KBM-7 (cell line): ENCODE measurements at places on chromosomes 5 and 9.

- DNase-seq: no peak
Observed at GRCh38 chr5:103428411-103428871, 134.1 kb downstream of the NUDT12 start.

DNA sequence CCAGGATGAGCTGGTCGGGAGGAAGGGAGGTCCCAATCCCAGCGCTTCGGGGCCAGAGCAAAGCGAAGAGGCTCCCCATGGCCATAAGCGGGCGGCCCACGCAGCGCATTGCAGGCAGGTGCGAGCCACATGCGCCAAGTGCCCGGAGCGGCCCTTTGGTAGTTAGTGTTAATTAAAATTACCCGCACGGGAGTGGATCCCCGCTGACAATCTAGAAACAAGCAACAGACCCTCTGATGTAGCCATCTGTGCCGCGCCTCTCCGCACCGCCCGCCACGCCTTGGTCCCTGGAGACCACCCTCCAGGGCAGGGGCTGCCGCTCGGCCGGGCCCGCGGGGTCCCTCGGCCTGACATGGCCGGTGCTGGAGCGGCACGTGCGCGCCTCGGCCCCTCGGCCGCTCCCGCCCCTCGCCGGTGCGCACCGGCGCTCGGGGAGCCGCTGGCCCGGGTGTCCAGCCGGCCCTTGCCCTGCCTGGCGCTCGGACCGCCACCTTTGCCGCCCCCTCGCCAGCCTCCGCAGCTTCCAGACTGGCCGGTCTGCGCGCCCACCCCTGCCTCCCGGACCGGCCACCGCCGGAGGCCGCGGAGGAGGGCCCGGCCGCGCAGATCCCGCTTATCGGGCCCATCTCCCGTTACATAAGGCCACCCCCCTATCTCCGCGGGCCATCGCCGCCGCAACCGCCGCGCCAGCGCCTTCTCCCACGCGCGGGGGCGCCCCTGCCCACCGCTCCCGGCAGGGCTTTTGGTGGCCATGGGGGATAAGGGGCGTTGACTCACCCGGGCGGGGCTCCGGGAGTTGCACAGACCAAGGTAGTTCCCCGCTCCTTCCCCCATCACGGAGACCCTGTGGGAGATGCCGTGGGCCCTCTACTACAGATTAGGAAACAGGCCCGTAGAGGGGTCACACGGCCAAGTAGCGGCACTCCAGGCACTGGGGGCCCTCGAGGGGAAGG is 1.9 kb upstream of the IL13 start:
- no peak for DNase-seq

- no peak for DNase-seq
Observed at GRCh38 chr9:26311463-26311995, 581.1 kb downstream of the CAAP1 start.

DNA sequence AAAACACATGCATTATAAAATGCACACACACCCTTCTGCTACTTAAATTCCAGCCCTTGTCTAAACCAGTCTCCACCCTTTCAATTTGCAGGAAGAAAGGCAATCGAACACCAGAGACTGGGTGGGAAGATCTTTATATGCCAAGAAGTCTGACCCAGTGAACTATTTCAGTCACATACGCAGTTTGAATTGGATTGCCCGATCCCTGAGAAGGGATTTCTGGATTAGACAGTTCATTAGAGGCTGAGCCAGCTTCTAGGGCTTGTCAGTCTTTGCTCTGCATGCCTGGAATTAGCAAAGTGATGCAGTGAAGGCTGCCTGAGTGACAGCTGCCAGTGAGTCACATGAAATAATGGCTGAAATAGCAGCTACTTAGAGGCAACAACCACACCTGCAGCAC is 159.9 kb downstream of the PPP2R2B start:
- no peak for DNase-seq

DNA sequence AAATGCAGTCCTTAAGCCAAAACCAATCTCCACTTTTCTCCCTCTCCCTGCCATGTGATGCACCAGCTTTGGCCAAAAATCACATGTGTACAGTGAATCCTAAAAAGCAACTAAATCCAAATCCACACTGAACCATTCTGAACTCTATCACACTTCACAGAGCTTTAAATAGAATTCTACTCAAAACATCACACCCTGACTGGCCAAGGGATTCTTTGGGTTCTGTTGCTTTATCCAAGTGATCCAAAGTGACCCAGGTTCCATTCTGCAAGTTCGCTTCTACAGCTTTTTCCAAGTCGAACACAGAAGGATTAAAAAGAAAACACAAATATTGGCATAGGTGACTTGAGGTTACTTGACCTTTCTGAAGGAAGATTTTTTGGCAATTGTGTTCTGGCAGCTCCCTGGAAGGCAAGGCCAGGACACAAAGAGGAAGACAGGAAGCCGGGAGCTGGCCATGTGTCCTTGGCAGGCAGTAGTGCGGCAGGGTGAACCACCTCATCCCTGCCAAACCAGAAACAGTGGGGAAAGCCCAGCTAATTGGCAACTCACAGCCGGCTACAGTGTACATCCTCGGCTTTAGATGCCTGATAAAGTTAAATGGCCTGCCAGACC is 115.0 kb downstream of the NFIB start:
- no peak for DNase-seq

DNA sequence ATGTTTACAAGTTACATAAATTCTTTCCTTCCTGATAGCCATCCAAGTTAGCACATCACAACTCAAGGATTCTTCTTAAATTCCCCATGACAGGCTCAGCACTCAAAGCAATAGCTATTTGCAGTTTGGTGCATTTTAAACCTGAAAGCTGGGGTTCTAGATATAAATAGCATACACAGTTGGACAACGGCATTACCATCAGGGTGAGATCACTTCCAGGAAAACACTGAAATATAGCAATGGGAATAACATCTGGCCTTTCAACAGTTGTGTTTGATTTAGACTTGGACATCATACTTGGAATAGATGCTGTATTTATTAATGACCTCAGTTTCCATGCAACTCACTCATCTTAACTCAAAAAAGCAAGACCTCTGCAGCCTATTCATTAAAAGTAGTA is 24.7 kb upstream of the LECT2 start:
- DNase-seq: no peak

- DNase-seq: no peak
Observed at GRCh38 chr5:73851471-73852181, 225.6 kb downstream of the ARHGEF28 start.

- DNase-seq: no peak
Observed at GRCh38 chr5:14663734-14664269, 716 bp upstream of the OTULIN start.

DNA sequence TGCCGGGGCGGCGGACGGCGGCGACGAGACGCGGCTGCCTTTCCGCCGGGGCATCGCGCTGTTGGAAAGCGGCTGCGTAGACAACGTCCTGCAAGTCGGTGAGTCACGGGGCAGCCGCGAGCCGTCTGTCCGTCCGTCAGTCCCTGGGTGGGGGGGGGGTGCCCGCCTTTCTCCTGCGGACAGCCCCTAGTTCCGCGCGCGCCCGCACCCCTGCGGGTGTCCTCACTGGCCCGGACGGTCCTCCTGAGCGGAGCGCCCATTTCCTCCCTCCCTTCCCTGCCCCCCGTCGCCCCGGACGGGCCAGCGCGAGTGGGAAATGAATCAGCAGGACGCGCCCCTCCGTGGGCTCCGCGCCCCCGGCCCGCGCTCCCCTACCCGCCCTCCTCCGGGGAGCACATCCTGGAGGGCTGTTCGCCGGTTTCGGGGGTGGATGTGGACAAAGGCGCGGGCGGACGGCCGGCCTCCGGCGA is 828 bp downstream of the ZSWIM6 start:
- DNase-seq: no peak

DNA sequence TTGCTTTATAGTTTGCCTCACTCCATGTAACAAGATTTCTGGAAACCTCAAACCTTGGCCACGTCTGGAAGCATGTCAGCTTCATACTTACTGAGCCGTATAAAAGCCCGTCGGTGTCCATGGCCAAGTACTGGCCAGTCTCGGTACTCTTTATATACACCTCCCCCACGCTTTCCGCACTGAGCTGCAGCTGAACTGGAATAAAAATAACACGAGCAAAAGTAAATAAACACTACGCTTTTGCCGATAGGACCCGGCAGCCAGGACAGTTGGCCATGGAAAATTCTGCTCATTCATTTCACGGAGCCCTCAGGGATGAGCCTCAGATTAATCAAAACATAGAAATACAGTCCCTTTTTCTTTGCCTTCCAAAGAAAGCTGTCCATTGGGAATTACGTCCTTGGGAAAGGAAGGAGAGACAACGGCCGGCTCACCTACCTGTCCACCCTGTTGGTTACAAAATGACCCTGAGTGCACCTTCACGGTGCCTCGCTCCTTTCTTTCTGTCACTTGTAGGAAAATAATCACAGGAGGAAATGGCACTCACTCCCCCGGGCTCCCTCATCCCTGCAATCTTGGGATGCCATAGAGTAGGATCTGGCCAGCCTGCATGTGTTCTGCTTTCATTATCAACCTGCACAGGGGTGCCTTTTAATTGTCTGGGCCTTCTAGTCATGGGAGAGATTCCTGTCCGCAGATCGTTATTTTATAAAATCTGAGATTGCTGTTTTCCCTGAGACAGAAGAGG is 85.1 kb downstream of the FGF1 start:
- DNase-seq: no peak

- DNase-seq: no peak
Observed at GRCh38 chr5:59279979-59280378, 613.5 kb downstream of the PDE4D start.

DNA sequence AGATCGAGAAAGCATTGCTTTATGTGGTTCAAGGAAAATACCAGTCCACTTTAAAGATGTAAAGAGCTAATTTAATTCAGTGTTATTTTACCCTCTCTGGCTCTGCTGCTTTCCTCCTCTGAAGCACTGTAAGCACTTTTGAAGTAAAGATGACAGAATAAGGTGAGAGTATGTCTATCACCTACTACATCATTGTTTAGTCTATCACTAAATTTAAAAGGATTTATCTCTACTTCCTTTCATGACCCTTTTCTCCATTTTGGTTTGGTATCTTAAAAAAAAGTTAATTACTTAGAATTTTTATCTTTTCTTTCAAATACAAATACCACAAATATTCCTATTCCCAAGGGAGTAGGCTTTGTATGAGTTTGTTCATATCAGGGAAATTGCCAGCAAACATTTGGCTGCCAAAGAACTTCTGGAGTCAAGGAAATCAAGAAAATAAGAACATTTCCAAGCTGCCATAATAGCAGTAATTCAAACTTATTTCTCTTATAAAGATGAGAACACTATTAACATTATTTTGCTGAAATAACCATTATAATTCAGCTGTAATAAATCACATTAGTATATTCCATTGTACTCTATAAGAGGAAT is 77.8 kb downstream of the SLC38A9 start:
- DNase-seq: no peak

DNA sequence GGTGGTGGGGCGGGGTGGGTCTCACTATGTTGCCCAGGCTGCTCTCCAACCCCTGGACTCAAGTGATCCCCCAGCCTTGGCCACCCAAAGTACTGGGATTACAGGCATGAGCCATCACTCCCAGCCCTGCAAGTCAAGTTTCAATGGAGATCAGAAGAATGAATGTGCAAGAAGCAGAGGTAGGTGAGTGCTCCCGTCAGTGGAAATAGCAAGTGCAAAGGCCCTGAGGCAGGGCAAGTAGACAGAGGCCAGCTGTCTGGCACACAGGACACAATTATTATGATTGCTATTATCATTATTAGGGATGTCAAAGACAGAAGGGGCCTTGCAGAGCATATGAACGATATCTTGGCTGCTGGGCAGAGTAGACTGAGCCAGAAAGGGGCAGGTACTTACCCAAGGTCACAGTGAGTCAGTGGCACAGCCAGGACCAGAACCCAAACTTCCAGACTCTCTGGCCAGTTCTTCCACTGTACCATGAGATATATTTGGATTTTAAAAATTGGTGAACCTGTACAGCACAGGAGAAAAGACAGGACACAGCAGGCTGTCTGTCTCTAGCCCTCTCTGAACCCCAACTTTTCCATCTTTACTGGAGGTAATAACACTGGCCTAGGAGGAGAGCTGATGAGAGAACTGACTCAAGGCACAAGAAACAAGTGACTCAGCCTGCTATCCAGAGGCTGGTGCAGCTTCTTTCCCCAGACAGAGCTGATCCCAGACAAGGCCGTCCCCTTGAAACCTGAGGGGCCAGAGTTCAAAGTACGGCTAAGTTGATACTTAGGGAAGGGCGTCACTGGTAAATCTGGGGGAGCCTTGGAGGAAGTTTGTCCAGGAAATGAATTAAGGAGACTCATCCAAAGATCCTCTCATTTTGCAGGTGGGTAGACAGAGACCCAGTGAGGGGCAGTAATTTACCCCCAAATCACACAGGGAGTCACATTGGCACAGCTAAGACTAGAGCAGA is 1.4 kb downstream of the HDHD3 start:
- peak; percentile 25 for DNase-seq

GRCh38 chr9:17929506-17929905 is 350.6 kb downstream of the SH3GL2 start:
- no peak for DNase-seq
